Ecto neural progenitor cell (in vitro differentiated cells): ENCODE measurements at places on chromosomes 13 and 19.

DNA sequence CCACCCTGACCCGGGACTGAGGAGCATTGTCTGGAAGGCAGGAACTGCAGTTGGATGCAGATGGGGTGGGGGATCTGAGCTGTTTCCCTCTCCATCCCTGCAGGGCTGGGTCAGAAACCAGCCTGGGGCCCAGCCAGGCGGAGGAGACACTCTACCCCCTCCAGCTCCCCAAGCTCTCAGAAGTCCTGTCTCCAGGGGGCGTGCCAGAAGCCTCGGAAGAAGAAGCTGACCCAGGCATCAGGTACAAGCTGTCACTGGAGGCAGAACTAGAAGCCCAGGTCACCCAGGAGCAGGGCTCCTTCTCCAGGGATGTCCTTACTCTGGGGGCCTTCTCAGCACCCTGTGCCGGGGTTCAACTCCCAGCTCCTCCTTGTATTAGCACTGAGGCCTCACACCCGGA lies 15.5 kb downstream of the SIX5 start:
- DNase-seq: no peak

DNA sequence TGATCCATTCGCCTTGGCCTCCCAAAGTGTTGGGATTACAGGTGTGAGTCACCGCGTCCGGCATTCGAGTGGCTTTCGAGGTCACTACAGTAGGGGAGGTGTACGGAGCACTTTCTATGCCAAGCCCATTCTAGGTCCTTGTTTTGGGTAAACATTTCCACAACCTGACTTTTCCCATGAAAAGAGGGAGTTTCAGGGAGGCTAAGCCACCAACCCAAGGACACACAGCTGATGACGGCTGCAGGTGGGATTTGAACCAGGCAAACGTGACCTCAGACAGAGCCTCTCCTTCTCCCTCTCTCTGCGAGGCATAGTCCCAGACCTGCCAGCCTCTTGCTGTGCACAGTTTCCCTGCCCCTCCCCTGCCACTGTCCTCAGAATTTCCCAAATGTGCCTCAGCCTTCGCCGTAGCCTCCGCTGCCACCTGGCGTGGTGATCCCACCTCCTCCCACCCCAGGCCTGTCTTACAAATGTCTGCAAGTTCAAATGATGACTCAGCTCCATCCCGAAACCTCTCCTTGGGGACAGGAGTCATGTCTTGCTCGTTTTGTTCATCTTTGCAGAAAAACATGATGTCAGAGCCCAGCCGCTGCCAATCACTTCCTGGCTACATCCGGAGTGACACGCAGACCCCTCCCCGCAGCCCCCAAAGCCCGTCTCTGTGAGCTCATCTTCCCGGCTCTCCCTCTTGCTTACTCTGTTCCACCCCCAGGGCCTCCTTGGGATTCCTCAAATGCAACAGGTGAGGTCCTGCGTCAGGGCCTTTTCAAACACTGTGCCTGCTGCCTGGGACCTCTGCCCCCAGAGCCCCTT lies 6.6 kb upstream of the GADD45B start:
- DNase-seq: no peak

- DNase-seq: no peak
Observed at GRCh38 chr13:113086991-113087922, 18.3 kb upstream of the F7 start.

GRCh38 chr13:23212671-23213070 lies 31.9 kb downstream of the SGCG start:
- no peak for DNase-seq

DNA sequence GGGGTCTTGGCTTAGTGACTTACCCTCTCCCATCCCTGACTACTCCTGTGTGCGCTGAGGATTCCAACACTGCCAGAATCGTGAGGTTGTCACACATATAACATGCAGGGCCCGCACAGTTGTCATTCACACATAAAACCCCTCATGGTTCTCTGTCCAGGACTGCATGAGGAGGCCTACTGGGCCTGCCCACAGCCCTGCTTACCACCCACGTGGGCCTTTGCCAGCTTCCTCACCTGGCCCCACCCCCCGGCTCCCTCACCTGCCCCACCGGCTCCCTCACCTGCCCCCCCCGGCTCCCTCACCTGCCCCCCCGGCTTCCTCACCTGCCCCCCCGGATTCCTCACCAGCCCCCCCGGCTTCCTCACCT lies 197.2 kb downstream of the TEX29 start:
- DNase-seq: no peak

DNA sequence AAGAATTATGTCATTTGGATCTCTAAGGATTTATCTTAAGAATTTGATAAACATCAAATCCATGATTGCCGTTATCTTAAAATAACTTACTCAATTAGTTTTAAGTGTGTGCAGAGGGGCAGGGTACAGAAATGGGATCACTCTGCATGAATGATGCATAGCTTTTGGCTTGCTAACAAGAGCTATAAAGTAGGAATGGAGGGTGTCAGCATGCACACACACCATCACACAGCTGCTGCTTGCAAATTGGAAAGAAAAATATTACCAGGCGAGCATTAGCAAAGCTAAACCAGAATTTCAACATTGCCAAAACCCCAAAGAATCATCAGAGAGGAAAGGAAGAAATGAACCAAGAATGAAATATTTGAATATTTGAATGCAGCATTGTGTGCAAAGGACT lies 580.6 kb downstream of the LMO7 start:
- DNase-seq: no peak

DNA sequence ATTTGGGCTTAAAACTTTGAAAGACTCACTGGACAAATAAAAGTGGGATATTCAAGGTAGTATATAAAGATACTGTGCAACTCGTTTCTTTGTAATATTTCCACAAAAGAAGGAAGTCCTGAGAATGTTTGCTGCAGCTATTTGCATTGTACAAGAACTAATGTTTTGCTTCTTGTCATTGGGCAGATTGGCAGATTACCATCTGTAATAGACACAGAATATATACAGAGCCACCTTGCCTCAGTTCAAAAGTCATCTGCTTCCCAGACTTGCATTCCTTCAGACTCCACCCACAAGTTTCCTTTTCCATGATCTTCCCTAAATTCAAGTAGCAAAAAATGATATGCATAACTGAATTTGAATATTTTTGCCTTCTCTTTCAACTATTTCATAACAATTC lies 145.1 kb downstream of the EFNB2 start:
- DNase-seq: no peak
